ENCODE measurements at places on chromosomes 4 and X.

DNA sequence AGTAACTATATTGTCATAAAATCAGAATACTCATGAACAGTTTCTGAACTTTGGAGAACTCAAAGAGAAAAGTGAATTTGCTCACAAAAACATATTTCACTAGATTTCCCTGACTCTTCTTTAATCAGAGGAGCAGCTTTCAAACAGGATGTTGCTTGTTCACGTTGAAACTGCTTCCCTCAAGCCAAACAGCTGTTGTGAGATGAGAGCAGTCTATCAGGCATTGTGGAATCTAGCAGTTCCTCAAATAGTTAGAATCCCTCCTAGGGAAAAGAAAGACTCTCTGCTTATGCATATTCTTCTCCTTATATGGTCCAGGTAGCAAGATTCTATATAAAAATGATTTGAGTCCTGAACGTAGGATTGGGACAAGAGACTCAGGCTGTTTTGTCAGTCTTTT lies 1012.1 kb downstream of the FAM133A start:
- no peak for DNase-seq

GRCh38 chr4:178293601-178294000 lies 851.4 kb upstream of the AGA start:
- DNase-seq = no peak

DNA sequence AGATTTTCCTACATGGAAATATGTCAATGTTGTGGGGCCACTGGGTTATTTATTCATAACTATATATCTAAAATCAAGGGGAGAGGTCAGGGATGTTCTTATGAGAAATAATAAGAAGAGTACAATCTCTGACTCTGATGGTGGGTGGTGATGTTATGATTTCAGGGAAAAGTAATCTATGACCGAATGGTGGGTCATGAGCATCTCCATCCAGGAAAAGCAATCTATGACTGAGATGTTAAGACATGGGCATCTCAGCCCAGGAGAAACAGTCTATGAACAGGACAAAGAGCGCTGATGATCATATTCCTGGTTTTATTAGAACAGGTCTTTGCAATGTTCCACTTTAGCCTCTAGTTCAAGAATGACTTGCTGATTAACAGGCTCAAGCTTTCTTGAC lies 137.1 kb downstream of the ARSF start:
- no peak for DNase-seq

- DNase-seq = no peak
These were observed 26.3 kb upstream of the PDS5A start for GRCh38 chr4:40003986-40004385.

- DNase-seq = peak; percentile 26
These were observed 222.6 kb downstream of the SPIN4 start for GRCh38 chrX:63128509-63128908.

DNA sequence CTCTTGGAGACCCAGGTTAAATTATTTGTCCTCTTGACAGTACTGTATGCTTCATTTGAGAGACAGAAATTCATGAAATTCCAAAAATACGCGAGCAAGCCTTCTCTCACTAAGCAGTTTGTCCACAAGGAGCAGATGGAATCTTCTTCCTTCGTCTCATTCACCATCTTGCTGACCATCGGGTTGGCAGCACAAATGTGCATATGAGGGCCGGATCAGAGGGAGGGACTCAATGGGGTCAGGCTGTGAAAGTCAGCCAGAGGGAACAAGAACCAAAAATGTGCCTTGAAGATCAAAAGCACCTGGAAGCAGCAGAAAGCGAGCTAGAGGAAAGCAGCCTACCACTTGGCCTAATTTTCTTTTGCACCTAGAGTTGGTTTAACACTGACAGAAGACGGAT lies 16.4 kb downstream of the NHSL2 start:
- DNase-seq = no peak

DNA sequence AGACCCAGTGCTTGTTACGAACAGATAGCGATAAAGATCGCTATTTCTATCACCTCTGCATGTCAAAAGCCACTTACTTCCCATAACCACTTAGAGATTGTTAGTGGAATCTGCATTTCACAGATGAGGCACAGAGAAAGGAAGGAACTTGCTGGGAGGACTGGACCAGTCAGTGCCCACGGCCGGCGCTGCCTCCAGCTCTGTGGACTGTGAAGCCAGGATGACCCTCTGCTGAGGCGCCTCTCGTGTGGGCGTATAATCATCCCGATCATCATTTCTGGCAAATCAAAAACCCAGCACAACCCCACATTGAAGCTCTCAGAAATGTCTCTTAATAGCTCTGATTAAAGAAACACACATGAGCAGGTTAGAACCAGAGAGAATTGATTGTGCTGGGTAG lies 61.5 kb upstream of the ADRA2C start:
- DNase-seq = no peak

- no peak for DNase-seq
These were observed 1371.4 kb downstream of the ADGRL3 start for GRCh38 chr4:62571494-62571893.

DNA sequence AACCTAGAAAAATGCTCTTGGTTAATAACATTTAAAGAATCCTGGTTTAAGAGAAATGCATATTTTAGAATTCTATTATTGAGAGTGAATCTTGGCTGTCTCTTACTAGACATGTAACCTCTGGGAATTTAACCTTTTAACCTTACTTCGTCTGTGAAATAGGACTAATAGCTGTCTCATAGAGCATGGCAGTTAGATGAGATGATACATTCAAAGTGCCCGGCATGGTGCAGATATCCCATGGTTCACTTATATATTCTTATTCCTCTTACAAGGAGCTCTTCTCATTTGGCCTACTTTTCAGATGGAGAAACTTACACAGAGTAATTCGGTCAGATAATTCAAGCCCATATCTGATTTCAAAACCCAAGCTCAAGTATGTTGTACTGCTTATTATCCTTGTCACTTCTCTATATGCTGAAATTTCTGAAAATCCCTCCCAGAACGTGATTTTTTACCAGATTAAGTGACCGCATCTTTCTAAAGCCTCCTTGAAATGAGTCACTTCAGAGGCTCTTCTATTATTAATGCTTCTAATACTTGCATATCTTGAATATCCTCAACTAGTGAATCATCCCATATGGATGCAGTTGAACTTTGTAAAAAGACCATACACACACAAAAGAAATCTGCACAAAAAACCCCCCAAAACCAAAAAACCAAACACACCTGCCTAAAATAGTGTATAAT lies 4.9 kb downstream of the CDKN2AIP start:
- DNase-seq = no peak

DNA sequence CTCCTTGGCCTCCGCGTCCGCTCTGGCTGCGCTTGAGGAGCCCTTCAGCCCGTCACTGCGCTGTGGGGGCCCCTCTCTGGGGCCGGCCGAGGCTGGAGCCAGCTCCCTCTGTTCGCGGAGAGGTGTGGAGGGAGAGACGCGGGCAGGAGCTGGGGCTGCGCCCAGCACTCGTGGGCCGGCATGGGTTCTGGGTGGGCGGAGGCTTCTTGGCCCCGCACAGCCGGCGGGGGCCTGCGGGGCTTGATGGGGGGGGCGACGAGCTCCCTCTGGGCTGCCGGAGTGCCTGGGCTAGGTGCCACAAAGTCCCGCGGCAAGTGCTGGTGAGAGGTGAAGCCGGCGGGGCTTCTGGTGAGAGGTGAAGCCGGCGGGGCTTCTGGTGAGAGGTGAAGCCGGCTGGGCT lies 61.9 kb downstream of the ANKRD50 start:
- no peak for DNase-seq

GRCh38 chr4:13537011-13537831 lies 7.1 kb downstream of the NKX3-2 start:
- DNase-seq = no peak

DNA sequence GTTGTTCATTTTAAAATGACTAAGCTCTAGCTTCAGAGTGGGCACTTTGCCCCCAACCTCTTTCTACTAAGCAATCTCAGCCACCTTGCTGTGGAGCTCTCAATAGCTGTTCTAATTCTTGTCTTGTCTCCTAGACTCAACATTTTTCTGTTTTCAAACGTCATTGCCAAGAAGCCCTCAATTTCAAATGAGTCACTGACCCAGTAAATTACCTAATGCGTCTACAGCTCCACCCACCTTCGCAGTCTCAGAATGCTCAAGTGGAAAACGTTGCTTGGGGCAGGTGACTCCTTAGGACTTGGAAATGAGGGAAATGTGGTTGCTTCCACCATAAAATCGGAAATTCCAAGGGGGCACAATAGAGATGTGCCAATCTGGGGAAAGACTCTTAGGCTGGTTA lies 59.0 kb downstream of the ING2 start:
- DNase-seq = no peak

GRCh38 chr4:61212788-61213187 lies 12.7 kb downstream of the ADGRL3 start:
- DNase-seq = no peak

GRCh38 chrX:150084496-150085229 lies 146.4 kb upstream of the EOLA2 start:
- peak; percentile 61 for DNase-seq

DNA sequence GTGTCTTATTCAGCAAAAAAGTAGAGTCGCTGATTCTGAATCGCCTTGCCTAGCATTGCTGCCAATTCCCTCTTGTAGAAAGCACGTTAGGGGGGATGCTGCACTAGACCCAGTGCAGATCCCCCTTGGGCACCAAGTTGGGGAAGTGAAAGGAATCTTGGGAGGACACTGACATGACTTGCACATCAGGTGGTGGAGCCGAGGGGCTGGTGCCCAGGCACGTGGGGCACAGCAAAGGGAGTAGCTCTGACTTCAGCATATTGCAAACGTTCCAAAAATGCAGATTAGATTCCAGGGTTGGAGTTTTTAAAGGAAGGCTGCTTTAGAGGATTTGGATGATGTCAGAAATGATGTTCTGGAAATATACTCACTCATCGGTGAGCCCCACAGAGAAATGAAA lies 47.4 kb upstream of the GPM6B start:
- no peak for DNase-seq

DNA sequence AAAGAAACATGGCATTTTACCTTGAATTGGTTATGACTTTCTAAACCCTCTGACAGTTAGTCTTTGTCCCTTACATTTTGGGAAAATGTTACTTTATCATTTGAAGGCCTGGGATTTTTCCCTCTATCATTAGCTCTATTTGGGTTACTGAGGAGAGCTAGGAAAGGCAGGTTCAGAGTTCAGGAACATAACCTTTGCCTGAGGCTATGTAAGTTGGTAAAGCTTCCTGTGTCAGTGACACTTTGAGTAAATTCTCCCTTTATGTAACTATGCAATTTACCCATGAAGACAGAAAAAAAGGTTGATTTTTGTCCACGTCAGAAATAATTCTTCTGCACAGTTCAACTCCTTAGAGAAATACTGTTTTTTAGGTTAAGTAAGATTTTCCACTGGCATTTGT lies 171.8 kb upstream of the NRK start:
- no peak for DNase-seq

- DNase-seq = no peak
These were observed 168.6 kb downstream of the AFAP1 start for GRCh38 chr4:7771056-7771455.

DNA sequence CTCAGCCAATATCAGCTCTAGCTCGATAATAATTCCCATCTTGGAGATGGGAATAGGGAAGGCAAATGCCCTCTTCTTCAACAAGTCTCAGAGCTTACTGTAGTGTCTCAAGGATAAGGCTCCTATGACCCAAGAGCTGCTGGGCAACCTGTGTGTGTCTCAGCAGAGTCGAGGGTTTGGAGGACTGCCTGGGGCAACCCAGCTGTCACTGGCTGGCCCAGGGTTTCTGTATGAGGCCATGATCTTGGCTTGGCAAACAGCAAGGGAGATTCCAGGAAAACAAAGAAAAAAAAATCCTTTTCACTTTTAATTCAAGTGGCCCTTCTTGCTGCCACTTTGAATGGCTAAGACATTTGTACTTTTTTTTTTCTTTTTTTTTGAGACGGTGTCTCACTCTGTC lies 34.4 kb downstream of the TMSB4X start:
- DNase-seq = no peak

DNA sequence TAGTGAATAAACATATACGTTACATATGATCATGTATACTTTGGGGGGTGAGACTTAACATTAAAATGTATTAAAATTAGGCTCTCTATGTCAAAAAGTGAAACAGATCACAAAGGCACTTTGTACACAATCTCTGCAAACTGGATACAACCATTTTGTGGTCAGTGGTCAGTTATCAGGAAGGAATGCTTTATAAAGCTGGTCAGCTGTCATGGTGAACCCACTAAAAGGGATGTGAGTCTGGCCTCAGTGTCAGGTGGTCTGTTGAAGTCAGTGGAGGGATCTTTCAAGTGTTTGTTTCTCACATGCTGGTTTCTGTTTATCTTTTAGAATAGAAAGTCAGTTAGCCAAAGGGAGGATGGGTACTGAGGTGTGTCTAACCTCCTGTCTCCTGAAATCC lies 875.5 kb upstream of the INTU start:
- DNase-seq = no peak

DNA sequence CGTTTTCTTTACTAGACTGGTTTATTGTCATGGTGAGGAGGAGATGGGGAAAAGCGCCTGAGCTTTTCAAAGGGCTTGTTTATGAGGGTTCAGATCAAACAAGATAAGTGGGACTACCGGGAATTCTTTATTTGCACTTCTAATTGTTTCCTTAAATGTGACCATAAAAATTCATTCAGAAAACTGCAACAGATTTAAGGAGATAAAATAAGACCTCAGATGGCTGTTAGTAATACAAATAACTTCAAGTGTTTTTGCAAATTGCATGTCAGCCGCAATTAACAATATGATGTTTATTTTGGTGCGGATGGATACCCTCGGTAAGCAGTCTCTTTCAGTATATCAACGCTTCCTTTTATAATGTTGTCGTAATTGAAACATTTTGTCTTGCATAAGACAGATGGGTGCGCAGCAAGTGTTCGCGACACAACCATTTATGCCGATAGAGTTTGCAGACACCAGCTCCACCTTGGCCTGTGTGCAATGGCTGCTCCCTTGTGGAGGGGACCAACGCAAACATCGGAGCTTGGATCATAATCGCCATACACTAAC lies 151.0 kb downstream of the C4orf33 start:
- no peak for DNase-seq

- peak; percentile 20 for DNase-seq
These were observed 74.4 kb upstream of the IRF2 start for GRCh38 chr4:184548648-184549341.

DNA sequence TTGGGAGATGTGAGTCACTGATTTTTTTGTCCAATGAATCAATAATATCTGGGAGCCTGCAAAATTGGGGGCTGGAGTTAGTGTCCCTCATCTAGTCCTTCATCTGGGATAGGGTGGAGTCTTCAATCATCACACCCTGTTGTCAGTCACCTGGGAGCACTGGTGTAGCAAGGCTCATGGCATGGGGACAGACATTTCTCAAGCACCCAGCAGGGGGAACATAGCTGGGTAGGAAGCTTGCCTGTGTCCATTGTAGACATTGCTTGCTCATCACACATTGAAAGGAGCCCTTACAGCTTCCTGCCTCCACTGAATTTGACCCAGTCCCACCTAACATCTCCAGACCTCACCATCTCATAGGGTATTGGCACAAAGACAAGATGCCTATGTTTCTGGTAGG lies 61.2 kb downstream of the SEL1L3 start:
- no peak for DNase-seq
